ENCODE measurements at places on chromosomes 3 and 15.

- DNase-seq = no peak
These were observed 32.5 kb downstream of the PARP15 start for GRCh38 chr3:122609798-122610559.

- no peak for DNase-seq
These were observed 504.9 kb downstream of the MCTP2 start for GRCh38 chr15:94736236-94736635.

- no peak for DNase-seq
These were observed 171.3 kb downstream of the ATP10A start for GRCh38 chr15:25691544-25692430.

GRCh38 chr15:68985361-68985891 is 29.1 kb upstream of the NOX5 start:
- no peak for DNase-seq

GRCh38 chr15:48176112-48176511 is 2.0 kb downstream of the MYEF2 start:
- no peak for DNase-seq

- no peak for DNase-seq
These were observed 4.1 kb downstream of the CCNDBP1 start for GRCh38 chr15:43189296-43189695.

GRCh38 chr3:158058495-158059130 is 47.6 kb downstream of the SHOX2 start:
- no peak for DNase-seq

DNA sequence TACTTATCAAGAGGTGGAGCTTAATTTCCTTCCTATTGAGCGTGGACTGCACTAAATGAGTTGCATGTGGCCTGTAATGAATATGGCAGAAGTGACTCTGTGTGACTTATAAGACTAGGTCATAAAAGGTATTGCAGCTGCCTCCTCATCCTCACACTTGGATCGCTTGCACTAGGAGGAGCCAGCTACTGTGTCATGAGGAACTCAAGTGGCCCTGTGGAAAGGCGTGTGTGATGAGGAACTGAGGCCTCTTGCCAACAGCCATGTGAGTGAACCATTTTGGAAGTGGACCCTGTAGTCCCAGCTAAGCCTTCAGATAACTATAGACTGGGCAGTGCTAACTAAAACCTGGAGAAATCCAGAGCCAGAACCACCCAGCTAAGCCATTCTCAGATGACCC is 7.1 kb upstream of the SLC30A4 start:
- DNase-seq = no peak

GRCh38 chr3:23404246-23404645 is 201.1 kb downstream of the UBE2E2 start:
- no peak for DNase-seq

DNA sequence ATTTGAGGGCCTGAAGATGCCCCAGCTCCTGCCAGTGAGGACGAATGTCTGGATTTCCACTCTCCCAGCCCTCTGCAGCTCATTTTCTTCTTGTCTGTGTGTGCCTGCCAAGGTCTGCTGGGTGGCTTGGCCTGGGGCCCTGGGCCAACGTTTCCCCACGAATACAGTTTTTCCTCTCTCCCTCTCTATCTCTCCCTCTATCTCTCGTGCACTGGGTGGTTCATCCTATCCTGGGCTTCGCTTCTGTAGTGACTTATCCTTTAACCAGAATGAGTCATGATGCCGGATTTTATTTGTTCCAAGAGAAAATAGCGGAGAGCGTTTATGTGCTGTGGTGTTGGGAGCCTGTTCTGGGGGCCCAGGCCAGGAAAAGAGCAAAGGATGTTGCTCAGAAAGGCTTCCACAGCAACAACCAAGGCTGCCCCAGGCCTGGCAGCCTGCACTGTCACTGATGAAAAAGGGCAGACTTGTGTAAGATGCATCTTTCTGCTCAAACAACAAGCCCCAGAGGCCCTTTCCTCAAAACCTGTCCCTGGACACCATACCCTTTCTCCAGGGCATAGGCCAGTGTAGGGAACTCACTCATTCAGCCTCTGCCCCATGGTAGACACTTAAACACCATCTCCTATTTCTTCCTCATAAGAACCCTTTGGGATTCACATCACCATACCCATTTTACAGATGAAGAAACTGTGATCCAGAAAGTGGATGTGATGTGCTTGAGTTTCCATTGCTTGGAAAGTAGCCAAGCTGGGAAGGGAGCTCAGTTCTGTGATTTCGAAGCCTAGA is 47.3 kb downstream of the ITGA11 start:
- DNase-seq = no peak

GRCh38 chr15:75620841-75621391 is 4.6 kb downstream of the SNUPN start:
- no peak for DNase-seq

DNA sequence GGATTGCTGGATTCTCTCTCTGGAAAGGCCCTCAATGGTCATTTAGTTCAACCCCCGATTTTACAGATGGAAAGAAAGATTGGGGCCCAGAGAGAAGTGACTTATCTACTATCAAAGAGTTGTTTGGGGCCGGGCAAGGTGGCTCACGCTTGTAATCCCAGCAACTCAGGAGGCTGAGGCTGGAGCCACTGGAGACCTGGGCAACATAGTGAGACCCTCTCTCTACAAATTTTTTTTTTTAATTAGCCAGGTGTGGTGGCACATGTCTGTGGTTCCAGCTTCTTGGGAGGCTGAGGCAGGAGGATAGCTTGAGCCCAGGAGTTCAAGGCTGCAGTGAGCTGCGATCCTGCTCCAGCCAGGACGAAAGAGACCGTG is 5.2 kb upstream of the USP3 start:
- DNase-seq = no peak

- DNase-seq = no peak
These were observed 167.0 kb downstream of the EBLN2 start for GRCh38 chr3:73228437-73228836.

DNA sequence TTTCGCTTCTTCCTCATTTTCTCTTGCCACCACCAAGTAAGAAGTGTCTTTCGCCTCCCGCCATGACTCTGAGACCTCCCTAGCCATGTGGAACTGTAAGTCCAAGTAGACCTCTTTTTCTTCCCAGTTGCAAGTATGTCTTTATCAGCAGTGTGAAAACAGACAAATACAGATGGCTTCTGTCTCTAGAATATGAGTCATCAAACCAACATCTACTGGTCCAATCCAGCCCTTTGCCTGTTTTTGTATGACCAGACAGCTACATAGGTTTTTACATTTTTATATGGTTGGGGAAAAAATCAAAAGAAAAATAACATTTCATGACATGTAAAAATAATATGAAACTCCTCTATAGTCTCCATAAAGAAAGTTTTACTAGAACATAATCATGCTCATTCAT is 118.7 kb upstream of the PTPRG start:
- no peak for DNase-seq

GRCh38 chr3:194582196-194582905 is 50.9 kb downstream of the TMEM44 start:
- no peak for DNase-seq

GRCh38 chr3:72176537-72177041 is 391.6 kb upstream of the PROK2 start:
- no peak for DNase-seq

DNA sequence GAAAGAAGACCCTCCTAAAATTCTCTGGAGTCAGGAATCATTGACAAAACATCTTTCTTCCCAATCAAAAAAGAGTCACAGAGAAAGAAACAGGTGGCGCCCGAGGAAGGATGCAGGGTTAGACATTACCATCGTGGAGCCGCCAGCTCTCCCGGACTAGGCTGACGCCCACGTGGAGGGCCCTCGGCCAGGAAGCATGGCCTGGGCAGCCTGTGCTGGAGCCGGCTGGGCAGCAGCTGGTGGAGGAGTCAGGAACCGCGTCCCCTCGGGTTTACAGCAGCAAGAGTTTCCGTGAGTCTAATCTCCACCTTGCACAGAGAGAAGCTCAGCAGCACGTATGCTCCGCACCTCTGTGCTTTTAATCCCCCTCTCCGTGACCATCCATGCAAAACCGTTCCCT is 533.7 kb upstream of the ATP11B start:
- no peak for DNase-seq

- no peak for DNase-seq
These were observed 47.8 kb upstream of the NEO1 start for GRCh38 chr15:73004462-73004861.

DNA sequence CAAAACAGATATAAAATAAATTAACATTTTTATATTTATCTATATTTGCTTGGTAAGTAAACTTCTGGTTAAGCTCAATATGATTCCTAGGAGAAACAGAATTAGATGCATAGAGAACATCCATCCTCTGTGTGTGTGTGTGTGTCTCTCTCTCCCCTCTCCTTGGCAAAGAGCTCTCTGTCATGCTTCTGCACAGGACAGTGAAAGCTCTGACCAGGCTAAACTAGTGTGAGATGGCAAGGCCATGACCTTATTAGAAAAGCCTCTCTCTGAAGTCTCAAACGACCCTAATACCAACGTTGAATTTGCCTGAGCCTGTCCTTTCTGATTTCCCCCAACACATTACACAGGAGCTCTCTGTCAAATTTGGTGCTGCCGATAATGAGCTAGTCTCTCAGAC is 746.0 kb downstream of the VGLL3 start:
- DNase-seq = no peak
